SJCRH30 (cell line): ENCODE measurements at places on chromosomes 7 and 10. TPM values are rescaled to one million over a fixed set of nuclear protein-coding genes. Genes with fewer than 3 reads are reported as not detected.

The PNLIPRP2 gene
- not detected in 2 replicates for total RNA-seq

The MYL10 gene
- 3.9 and 4.1 TPM in 2 replicates for total RNA-seq

The AQP1 gene
- 29.4 and 31.4 TPM in 2 replicates for total RNA-seq

The CLCN1 gene
- total RNA-seq = not detected in 2 replicates
